ENCODE measurements at places on chromosomes 4 and X.

GRCh38 chr4:98939892-98940298 lies 11.0 kb upstream of the EIF4E start:
- H3K36me3 ChIP-seq = no peaks in the 10 kb centered on the region
- H3K4me3 ChIP-seq = no peak overlapping the region
- peak; percentile 10 for DNase-seq
- H3K4me1 ChIP-seq = no peaks in the 10 kb centered on the region
- H3K27me3 ChIP-seq = no peaks in the 10 kb centered on the region

GRCh38 chr4:57158762-57159161 lies 48.6 kb upstream of the IGFBP7 start:
- H3K4me1 ChIP-seq = peaks cover 5% of the 10 kb centered on the region
- no peak for DNase-seq
- no peaks in the 10 kb centered on the region for H3K27me3 ChIP-seq
- H3K4me3 ChIP-seq = no peak overlapping the region
- H3K27ac ChIP-seq = no peak overlapping the region

DNA sequence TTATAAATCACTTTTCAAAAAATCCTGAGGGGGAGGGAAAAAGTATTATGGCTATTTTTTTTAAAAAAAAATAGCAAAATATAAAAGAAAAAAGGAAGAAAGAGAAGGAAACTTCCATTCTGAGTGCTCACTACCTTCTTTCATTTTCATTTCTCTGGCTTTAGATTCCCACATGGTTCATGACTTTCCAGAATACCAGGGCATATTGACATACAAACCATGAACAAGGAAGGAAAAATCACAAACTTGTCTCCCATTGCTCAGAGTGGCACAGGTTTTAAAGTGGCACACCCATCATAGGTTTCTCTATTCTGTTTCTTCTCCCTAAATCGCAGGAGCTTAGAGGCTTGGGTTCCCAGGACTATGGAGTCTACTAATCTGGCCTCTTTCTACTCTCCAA lies 136.3 kb upstream of the CXXC4 start:
- no peaks in the 10 kb centered on the region for H3K27me3 ChIP-seq
- H3K4me1 ChIP-seq = no peaks in the 10 kb centered on the region
- no peak for DNase-seq
- H3K36me3 ChIP-seq = no peaks in the 10 kb centered on the region

- H3K27ac ChIP-seq = no peak overlapping the region
- no peaks in the 10 kb centered on the region for H3K36me3 ChIP-seq
- peaks cover 10% of the 10 kb centered on the region for H3K27me3 ChIP-seq
- H3K4me1 ChIP-seq = no peaks in the 10 kb centered on the region
- DNase-seq = no peak
- H3K4me3 ChIP-seq = no peak overlapping the region
These were observed 63.8 kb upstream of the RPS6KA3 start for GRCh38 chrX:20330545-20330944.

DNA sequence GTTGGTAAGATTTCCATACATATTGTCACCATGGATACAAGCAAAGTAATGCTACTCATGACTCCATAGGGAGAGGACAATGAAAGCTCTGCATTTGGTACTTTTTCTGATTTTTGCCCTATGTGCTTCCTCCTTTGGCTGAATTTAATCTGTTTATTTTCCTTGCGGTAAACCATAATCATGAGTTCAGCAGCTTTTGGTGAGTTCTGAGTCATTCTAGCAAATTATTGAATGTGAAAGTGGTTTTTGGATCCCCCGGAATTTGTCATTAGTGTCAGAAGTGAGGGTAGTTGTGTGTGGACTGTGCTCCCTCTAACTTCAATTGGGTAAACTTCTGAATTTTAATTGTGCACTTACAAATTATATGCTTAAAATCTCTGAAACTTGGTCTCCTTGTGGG lies 170.3 kb downstream of the MOSPD2 start:
- H3K27me3 ChIP-seq = no peaks in the 10 kb centered on the region
- no peak overlapping the region for H3K27ac ChIP-seq
- H3K4me3 ChIP-seq = no peak overlapping the region
- H3K4me1 ChIP-seq = no peaks in the 10 kb centered on the region

GRCh38 chr4:15238720-15239119 lies 189.1 kb upstream of the C1QTNF7 start:
- H3K27me3 ChIP-seq = peaks cover 3% of the 10 kb centered on the region
- no peak overlapping the region for H3K27ac ChIP-seq
- H3K36me3 ChIP-seq = no peaks in the 10 kb centered on the region
- no peak overlapping the region for H3K4me3 ChIP-seq

Measured in nephron progenitor cell (in vitro differentiated cells).